ENCODE measurements at places on chromosomes 12 and 14.

DNA sequence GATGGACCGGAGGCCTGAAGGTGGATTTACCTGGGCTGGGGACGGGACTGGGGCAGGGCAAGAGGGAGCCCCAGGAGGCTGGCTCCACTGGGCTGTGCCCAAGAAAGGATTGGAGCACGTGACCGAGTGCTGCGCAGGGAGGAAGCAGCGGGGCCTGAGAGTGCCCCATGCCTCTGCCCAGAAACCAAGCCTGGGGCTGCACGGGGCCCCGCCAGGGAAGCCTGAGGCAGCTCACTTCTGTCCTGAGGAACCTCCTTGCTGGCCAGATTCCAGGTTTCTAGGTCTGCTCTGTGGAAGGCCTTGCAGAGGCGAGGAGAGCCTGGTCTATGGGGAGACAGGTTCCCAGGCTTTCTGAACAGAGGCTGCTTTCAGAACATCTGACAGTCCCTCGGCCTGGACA lies 10.4 kb downstream of the NGB start:
- DNase-seq, result no peak

GRCh38 chr14:65003394-65003793 lies 16.7 kb downstream of the FNTB start:
- DNase-seq, result no peak

DNA sequence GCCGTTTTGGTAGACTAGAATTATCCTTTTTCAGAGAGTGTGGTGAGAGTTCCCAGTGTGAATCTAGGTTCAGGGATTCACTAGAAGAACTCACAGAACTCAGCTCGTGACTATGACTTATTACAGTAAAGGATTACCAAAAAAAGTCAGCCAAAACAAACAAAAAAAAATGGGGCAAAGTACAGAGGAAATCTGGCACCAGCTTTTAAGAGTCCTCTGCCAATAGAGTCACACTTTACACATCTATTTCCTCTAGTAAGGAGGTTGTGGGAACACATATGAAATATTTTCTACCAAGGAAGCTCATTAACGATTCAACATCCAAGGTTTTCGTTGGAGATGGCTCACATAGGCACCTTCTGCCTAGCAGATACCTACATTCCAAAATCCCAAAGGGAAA lies 28.2 kb downstream of the TSPAN19 start:
- peak; percentile 3 for DNase-seq

DNA sequence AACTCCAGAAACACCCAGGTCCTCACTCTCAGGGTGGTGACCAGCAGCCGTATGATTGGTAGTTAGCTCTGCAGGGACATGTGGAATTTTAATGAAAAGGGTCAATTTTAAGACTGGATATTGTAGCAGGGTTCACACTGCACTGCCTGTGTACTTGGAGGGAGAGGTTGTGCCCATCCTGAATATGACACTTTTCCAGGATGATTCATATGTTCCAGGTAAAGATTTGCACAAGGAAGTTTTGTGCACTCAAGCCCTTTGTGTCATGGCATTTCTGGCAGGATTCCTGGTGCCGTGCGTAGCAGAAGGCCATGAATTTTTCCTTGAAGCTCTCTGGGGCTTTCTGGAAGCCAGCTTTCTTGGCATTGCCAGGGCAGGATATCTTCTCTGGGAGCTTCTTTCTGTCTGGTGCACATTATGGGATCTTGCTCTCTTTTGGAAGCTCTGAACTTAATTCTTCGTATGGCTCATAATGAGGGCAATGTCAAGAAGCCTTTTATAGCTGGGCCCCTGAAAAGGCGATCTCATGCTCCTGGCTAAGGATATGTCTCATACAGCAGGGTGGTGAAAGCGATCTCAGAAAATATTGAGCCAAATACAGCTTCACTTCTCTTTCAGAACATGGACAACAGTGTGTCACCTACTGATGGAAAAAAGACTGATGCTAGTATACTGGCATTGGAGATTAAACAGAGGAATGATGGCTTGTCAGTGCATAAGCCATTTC lies 1133.9 kb downstream of the AACS start:
- no peak for DNase-seq

DNA sequence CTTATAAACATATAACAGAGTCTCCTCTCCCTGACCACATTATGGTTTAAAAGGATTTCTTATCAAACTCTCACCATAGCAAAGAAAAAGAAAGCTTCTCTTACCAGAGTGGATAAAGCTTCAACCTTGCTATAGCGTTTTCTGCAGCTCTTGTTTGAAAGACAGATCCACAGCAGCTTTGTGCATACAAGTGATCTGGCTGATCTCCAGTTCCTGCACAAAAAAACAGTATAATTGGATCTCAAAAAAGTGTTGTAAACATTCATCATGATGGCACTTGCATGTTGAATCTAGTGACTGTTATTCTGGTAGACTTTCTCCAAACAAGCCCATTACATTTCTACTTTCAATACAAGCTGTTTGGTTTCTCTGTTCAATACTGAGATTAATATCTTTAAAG lies 178.9 kb upstream of the MGAT4C start:
- DNase-seq, result no peak

DNA sequence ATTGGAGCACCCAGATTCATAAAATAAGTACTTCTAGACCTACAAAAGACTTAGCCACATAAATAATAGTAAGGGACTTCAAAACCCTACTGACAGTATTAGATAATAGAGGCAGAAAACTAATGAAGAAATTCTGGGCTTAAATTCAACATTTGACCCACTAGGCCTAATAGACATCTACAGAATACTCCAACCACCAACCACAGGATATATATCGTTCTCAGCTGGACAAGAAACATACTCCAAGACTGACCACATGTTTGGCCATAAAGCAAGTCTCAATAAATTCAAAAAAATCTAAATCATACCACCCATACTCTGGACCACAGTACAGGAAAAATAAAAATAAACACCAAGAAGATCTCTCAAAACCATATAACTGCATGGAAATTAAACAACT lies 113.8 kb upstream of the CCDC175 start:
- no peak for DNase-seq

DNA sequence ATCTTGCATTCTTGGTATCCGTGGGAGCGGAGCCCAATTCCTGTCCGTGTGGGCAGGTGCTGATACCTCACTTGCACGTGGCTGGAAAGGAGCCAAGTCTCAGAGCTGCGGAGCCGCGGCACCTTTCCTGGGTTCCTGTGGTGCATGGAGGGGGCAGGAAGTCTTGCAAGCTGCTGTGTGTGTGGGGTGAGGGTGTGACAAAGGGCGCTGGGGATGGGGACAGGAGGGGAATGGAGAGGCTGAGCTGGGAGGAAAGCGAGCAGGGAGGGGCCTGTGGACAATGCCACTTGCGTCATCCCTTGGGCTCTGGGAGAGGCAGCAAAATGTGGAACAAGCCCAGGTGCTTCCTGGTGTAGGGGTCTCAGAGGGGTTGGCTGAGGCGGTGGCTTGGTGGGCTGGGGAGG lies 86.7 kb downstream of the CALM1 start:
- no peak for DNase-seq

DNA sequence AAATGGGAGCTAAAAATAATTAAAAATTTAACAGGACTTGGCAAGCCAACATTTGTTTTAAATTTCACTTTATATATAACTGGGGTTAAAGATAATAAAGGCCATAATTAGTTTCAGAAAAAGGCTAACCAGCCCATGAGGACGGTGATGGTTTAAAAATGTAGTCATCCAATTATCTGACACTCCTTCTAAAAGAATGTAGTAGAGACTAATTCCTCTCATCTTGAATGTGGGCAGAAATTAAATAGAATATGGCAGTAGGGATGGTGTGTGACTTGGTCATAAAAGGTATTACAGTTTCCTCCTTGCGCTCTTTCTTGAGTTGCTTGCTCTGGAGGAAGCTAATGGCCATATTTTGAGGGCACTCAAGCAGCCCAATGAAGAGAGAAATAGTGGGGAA lies 49.1 kb upstream of the PTPRB start:
- no peak for DNase-seq

DNA sequence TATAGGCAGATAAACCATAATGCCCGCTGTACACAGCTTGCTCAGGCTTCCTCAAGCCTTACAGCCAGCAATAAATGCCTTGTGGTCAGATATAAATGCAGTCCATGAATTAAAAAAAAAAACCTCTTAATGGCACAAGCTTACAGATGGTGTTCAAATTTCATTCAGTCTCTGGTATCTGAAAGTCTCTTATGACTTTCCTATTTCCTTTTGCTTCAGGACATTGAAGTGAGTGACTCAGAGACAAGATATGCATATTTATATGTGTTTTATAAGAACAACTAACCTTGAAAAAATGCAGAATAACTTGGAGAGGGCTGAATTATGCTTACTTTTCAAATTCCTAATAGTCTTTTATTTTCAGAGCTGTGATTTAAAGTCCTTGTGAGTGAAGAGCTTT lies 426.9 kb upstream of the MIS18BP1 start:
- peak; percentile 49 for DNase-seq

Data from GM04504 (cell line).